Left ventricle myocardium superior (tissue), 1 donor: ENCODE measurements at places on chromosomes 7 and 10. TPM values are rescaled to one million over a fixed set of nuclear protein-coding genes. Genes with fewer than 3 reads are reported as not detected.

The PNLIP gene
- not detected for total RNA-seq

The TSPAN15 gene
- total RNA-seq, result 8.3 TPM

The STEAP2 gene
- total RNA-seq, result 15.1 TPM

The PLXDC2 gene
- 12.4 TPM for total RNA-seq

The ELOVL3 gene
- total RNA-seq, result not detected

The IFIT1B gene
- total RNA-seq, result not detected

The TMEM213 gene
- total RNA-seq, result not detected

The WDR91 gene
- total RNA-seq, result 6.3 TPM

The CHN2 gene
- total RNA-seq, result 32.2 TPM

The MINDY4 gene
- total RNA-seq, result 4.9 TPM

The TEX36 gene
- total RNA-seq, result not detected

The CTAGE6 gene
- not detected for total RNA-seq

The AZGP1 gene
- 70.9 TPM for total RNA-seq

The GPR37 gene
- total RNA-seq, result not detected

The NCF1 gene
- 3.9 TPM for total RNA-seq
